ENCODE measurements at places on chromosomes 1 and 21.

GRCh38 chr1:240691909-240692705, 80.2 kb upstream of the GREM2 start:
- DNase-seq: no peak

GRCh38 chr1:118322331-118322730, 137.3 kb upstream of the SPAG17 start:
- DNase-seq: no peak

- no peak for DNase-seq
Observed at GRCh38 chr21:19458295-19458694, 1054.7 kb upstream of the TMPRSS15 start.

DNA sequence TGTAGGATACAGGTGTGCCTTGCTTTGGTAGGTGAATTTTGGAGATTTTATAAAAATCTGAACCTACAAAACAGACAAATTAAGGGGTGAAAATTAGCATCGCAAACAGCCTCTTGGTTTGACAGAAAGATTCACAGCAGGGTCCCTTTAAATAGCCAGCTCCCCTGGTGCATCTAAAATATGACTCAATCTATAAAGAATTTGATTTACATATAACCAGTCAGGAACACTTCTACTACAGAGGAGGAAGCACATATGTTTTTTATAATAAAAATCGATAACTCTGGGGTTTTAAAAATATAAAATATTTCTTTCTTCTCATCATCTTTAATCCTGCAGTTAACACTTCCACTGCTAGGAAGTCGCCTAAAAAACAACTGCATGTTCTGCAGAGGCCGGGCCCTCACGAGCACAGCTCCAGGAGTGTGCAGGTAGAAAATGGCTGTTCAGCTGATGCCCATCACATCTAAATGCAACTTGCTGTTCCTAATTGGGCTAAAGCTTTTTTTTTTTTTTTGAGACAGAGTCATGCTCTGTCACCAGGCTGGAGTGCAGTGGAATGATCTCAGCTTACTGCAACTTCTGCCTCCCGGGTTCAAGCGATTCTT, 203.4 kb downstream of the HS2ST1 start:
- DNase-seq: peak; percentile 7

DNA sequence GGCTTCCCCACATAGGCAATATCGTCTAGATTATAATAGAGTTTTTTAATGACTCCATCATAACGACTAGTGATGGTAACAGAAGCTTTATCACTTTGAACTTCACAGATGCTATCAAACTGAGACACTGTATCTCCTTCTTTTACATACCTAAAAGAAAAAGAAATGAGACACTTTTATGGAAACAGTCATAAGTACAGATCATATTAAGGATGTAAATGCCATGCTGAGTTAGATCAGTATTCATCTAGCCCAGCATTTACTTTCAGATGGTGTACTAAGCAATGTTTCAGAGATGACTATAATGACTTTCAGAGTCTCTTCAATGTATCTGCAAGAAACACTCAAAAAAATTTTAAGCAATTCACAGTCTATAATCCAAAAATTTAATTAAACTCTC, 18.9 kb downstream of the DBT start:
- no peak for DNase-seq

- DNase-seq: no peak
Observed at GRCh38 chr1:67097305-67097704, 37.5 kb downstream of the C1orf141 start.

DNA sequence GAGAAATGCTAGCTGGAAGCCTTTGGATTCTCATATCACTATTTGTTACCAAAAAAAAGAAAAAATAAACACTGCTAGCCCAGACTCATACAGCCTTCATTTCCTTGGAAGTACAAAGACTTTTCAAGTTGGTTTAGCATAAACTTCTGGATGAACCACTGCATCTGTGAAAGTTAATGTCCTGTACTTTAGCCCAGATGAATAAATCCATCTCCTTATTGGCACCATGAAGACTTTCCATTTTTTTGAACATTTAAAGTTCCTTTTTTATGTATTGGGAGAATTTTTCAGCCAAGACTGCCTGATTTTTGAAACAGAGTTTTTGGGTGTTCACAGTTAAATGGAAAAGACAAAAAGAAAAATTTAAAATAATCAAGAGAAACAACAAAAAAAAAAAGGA, 184.0 kb upstream of the C1orf87 start:
- no peak for DNase-seq
